HFFc6 (cell line): ENCODE measurements at places on chromosomes 12 and 14. TPM values are rescaled to one million over a fixed set of nuclear protein-coding genes. Genes with fewer than 3 reads are reported as not detected.

Gene SYCP3
- not detected in 3 replicates for total RNA-seq

DNA sequence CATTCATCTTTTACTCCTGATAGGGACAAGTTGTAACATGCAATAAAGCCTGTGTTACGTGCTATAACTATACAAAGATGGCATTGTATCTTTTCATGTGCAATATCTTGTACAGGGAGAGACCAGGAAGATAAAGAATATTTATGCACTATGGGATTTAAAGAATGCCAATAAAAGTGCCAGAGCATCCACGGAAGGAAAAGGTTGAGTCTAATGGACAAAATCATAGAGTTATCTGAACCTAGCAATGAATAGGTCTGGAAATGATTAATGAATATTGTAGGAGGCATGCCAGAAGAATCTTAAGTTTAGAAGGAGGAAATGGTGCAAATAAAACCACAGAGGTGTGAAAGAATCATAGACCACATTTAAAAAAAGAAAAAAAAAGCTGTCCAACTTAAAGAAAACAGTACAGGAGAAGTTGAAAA, 263.9 kb downstream of the KCNC2 start:
- no peak for DNase-seq

DNA sequence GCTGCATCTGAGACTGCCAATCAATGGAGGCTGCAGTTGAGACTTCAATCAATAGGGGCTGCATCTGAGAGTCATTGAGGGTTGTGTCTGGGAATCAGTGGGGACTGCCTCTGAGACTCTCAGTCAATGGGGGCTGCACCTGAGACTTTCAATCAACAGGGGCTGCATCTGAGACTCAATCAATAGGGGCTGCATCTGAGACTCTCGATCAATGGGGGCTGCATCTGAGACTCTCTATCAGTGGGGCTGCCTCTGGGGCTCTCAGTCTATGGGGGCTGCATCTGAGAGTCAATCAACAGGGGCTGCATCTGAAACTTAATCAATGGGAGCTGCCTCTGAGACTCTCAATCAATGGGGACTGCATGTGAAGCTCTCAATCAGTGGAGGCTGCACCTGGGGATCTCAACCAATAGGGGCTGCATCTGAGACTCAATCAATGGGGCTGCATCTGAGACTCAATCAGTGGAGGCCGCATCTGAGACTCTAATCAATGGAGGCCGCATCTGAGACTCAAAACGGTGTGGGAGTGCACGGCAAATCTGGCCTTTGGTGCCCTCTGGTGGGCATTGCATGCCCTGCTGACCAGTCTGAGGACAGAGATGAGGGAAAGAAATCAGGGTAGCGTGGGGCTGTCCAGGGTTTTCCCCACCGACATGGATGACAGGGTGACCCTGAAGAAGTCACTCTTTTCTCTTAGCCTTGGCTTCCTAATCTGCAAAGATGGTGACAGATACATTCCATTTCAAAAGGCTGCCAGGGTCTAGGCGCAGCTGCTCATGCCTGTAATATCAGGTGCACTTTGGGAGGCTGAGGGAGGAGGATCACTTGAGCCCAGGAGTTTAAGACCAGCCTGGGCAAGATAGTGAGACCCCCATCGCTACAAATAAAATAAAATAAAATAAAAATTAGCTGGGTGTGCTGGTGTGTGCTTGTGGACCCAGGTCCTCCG, 41.3 kb upstream of the EIF5 start:
- DNase-seq: peak; percentile 46

DNA sequence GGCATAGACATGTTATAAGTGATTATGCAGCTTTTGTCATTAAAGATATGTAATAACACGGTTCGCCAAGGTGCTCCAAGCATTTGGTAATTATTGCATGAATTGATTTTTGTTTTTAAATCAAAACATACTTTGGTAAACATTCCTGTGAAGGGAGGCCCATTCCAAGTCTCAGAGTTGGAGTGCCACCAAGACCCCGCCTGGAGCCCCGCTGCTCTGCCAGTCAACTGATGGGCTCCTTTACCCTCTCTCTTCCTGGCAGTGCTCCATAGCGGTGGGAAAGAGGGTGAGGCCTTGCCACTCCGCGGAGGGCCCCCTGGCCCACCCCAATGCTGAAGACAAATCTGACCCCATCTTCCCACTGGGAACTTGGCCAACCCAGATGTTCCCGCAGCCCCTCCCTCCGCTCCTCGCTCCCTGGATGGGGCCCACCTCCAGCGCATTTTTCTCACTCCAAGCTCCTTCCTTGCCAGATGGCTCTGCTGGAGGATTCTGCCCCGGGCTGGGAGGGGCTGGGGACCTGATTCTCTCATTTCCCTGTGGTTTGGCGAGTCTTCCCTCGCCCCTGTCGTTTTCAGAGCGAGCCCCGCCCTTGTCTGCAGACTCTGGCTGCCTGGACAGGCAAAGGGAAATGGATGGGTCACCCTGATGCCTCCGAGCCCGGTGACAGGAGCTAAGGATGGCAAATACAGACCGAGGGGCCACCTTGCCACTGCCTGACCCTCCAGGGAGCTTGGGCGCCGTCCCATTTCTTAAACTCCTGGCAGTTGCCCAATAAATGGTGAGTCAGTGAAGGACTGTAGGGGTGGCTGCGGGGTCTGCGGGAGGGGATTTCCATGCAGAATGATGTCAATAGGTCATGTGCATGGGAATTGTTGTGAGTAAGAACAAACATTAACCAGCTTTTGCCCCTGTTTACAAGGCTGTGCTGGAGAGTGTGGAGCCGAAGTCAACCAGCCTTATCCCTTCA, 9.2 kb upstream of the PAPLN start:
- DNase-seq: peak; percentile 46
